Liver (tissue), 10 donors: ENCODE measurements at places on chromosomes 7 and 10. TPM values are rescaled to one million over a fixed set of nuclear protein-coding genes. Genes with fewer than 3 reads are reported as not detected.

DNA sequence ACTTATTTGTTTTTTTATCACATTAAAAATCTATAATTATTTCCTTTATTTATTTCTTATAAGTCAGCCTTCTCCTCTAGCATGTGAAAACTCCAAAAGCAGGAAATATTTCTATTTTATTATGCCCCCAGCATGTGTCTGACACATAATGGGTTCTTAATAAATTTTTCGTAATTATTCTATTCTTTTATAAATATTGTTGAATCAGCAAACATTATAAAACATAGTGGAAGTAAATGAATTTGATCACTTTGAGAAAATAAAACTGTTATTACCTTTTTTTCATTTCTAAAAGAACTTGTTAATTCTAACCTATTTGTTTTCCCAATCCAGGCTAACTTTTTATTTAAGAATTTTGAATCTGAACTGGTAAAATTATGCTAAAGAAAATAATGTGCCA, 509.1 kb upstream of the PCDH15 start:
- DNase-seq: no peak
- H3K4me3 ChIP-seq: no peak overlapping the region
- H3K36me3 ChIP-seq: no peaks in the 10 kb centered on the region
- H3K4me1 ChIP-seq: no peaks in the 10 kb centered on the region
- H3K27ac ChIP-seq: no peak overlapping the region

DNA sequence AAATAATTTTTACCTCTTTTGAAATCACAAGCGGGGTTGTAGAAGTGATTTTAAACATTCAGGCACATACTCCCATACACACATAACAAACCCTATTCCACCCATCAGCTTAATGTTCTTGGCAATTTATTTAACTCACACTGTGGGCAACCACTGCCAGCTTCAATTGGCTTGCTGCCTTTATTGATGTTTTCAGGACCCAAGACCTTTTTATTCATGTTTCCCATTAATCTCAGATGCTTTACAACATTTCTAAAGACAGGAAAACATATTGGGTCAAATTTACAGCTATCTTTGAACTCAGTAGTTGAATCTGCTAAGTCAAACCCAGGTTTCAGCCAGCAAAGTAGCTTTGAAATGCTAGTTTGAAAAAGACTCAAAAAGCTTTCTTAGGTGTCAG, 72.9 kb upstream of the TEX47 start:
- no peak overlapping the region for H3K4me3 ChIP-seq
- no peak overlapping the region for H3K27ac ChIP-seq
- H3K27me3 ChIP-seq: no peaks in the 10 kb centered on the region
- no peak for DNase-seq
- H3K4me1 ChIP-seq: no peaks in the 10 kb centered on the region
- no peaks in the 10 kb centered on the region for H3K36me3 ChIP-seq

Gene TAS2R3
- total RNA-seq: 0.47 TPM

Gene IL2RA
- 1.6 TPM for total RNA-seq

Gene OR2A5
- total RNA-seq: not detected

Gene CYP2C8
- total RNA-seq: 638 TPM

Gene GATA3
- total RNA-seq: 0.08 TPM

Gene UCN3
- not detected for total RNA-seq

Gene NEURL1
- total RNA-seq: 0.17 TPM

DNA sequence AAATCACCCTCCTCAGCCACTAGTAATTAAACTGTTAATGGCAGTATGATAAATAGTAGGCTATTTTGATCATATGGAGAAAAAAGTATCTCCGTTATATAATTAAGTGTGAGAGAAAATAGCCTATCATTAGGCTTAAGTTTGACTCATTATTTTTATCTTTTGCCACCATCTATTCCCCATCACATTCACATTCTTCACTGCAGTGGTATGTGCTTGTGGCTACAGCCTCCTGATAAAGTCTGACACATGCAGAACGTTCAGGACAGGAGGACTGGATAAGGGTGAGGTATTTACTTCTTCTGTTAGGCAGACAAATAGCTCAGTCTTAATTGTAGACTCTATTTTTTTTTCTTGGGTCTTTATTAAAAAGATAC, 5.8 kb downstream of the NEBL start:
- H3K36me3 ChIP-seq: no peaks in the 10 kb centered on the region
- H3K4me1 ChIP-seq: peaks cover 5% of the 10 kb centered on the region
- no peak for DNase-seq
- no peak overlapping the region for H3K4me3 ChIP-seq
- H3K27me3 ChIP-seq: no peaks in the 10 kb centered on the region

GRCh38 chr7:32502728-32503127, 7.4 kb downstream of the AVL9 start:
- H3K4me3 ChIP-seq: no peak overlapping the region
- H3K27me3 ChIP-seq: no peaks in the 10 kb centered on the region
- peaks cover 4% of the 10 kb centered on the region for H3K4me1 ChIP-seq
- no peaks in the 10 kb centered on the region for H3K36me3 ChIP-seq
- no peak for DNase-seq

DNA sequence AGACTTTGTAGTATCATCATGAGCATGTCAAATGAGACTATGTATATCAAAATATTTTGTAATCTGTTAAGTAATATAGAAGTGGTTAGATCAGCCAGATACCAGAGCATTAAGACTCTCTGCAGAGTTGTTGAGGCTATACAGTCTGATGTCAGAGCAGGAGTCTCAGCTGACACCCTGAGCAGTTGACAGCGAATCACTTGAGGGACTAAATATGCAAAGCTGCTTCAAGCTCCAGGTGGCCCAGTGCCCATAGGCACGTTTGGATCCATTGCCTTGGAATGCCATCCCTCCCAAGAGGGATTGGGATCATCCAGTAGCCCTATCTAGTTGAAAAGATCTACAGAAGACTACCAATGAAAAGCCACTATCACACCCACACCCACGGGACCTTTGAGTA, 210.2 kb downstream of the TAX1BP1 start:
- no peaks in the 10 kb centered on the region for H3K27me3 ChIP-seq
- no peak for DNase-seq
- no peaks in the 10 kb centered on the region for H3K36me3 ChIP-seq
- no peak overlapping the region for H3K4me3 ChIP-seq

Gene VWA2
- 0.25 TPM for total RNA-seq
